ENCODE measurements at places on chromosomes 7 and 10.

- DNase-seq: no peak
Observed at GRCh38 chr10:12113627-12114026, 15.8 kb upstream of the SEC61A2 start.

- no peak for DNase-seq
Observed at GRCh38 chr10:24706479-24707118, 17.1 kb downstream of the ARHGAP21 start.

DNA sequence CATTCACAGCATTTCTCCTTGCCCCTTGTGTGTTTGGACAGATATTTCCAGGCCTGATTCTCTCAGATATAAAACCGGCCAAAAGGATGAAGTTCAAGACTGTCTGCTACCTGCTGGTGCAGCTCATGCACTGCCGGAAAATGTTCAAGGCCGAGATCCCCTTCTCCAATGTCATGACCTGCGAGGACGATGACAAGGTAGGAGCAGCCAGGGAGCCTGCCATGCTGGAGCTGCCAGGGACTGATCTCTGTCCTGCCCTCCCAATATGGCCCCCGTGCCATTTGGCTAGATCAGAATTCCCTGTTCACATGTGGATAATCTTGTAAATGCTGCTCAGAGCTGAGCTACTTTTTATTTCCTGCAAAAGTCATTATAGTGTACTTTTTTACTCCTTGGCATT lies 87.8 kb downstream of the ADCY1 start:
- DNase-seq: no peak

- DNase-seq: no peak
Observed at GRCh38 chr7:50156706-50157105, 63.7 kb upstream of the ZPBP start.

GRCh38 chr7:133480868-133481267 lies 228.0 kb downstream of the EXOC4 start:
- DNase-seq: no peak

DNA sequence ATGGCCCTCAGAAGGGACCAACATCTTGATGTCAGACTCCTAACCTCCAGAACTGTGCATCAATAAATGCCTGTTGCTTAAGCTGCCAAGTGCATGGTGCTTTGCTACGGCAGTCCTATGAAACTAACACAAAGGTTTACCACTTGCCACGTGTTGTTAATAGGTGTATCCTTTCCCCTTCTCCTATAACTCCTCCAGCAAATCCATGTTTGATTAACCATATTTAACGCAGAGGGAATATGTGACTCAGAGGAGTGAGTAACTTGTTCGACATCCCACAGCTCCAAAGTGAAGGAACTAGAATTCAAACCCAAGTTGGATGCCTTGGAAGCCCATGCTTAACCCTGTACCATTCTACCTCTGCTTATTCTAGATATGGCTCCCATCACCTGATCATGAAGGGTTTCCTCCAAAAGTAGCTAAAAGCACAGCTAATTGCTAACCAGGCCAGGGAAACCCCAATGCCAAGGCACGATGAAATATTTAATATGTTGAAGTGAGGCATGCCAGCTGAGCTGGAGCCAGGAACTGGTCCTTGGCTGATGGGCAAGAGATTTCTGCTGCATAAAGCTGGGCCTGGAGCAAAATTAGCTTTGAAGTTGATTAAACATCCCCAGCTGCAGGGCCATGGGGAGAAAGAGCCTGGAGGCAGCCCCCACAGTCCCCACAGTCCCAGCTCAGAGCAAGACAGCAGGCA lies 131.9 kb downstream of the C10orf90 start:
- no peak for DNase-seq

GRCh38 chr7:135260930-135261721 lies 27.5 kb downstream of the STRA8 start:
- no peak for DNase-seq

DNA sequence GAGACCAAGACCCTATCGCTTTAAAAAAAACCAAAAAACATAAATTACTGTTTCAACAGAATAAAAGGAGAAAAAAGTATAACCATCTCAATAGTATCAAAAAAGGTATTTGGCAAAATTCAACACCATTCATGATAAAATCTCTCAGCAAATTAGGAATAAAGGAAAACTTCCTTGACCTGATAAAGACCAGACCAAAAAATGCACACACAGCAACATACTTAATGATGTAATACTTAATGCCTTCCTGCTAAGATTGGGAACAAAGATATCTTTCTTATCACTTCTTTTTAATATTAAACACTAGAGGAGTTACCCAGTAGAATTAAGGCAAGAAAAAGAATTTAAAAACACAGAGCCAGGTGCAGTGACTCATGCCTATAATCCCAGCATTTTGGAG lies 79.3 kb downstream of the CNOT4 start:
- no peak for DNase-seq

DNA sequence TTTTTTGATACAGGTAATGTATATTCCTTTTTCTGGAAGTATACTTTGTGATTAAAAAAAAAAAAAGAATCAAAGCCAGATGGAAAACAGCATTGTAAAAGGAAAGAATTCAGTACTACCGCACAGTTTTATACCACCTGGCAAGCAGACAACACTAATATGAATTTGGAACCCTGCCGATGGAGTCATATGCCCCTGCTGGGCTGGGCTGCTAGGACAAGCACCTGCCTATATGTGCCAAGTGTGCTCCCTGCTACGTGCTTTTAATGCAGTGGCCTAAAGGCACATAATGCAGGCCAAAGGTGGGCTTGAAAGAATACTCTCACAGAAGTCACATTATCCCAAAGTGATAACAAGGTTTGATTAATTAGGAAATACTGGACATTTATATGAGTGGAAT lies 29.8 kb upstream of the WAC start:
- DNase-seq: peak; percentile 59

- no peak for DNase-seq
Observed at GRCh38 chr10:17850501-17850900, 41.4 kb downstream of the MRC1 start.

Data from NCI-H1417 treated with DMSO at 0.1 percent for 48 hours (cell line).